NCI-H446 treated with DMSO at 0.1 percent for 48 hours (cell line): ENCODE measurements at places on chromosomes 2 and 18.

DNA sequence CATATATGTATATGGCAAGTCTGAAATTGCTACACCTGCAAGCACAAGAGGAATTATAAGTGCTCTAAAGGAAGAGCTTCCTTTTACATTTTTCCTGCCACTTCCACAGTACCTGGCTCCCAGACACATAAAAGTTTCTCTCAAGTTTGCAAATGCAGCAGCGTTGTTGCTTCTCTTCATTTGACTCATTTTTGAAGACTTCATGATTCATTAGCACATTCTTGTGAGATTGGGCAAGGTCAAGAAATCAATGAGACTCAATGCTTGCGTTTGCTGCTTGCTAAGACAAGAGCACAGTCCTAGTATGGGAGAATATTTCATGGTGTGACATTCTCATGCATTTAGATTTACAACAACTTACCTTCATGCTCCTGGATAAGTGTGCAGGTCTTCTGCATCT lies 42.6 kb upstream of the PDCL3 start:
- no peak for DNase-seq

GRCh38 chr2:232255033-232255432 lies 123.5 kb upstream of the ALPP start:
- no peak for DNase-seq

DNA sequence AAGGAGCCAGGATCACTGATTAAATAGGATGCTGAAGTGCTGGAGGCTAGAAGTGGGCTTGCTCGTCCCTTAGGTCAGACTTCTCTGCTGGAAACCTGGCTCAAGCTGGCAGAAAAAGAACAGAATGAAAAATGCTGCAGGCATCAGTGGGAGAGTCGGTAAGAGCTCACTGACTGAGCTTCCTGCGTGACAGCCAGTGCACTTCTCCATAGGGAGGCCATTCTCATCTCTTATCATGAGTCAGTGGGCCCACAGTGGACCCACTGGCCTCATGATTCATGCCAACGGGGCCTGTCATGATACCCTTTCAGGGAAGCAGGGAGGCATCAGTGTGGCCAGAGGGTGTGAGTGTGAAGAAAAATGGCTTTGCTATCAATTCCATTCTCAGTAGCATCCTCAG lies 498.2 kb downstream of the PTPRM start:
- no peak for DNase-seq

- peak; percentile 49 for DNase-seq
Observed at GRCh38 chr2:40213619-40214018, 238.3 kb downstream of the SLC8A1 start.

- no peak for DNase-seq
Observed at GRCh38 chr2:59233920-59234319, 992.8 kb upstream of the FANCL start.

DNA sequence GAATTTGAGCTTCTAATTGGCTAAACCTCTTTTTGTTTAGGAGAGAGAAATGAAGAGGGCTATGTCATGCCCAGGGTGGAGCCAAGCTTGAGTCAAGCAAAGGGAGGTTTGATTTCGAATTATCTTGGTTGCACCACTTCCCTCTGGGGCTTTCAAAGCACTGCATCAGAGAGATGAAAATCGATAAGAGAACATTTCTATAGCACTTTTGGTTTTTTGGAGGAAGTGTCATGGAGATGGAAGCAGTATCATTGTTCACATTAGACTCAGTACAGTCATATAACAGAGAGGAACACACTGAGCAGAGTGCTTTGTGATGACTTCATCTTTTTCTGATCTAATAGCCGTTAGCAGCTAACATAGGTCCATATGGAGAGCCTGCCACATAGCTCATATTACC lies 120.3 kb upstream of the UXS1 start:
- DNase-seq = no peak

- DNase-seq = peak; percentile 6
Observed at GRCh38 chr18:41266204-41266603, 688.8 kb upstream of the PIK3C3 start.

DNA sequence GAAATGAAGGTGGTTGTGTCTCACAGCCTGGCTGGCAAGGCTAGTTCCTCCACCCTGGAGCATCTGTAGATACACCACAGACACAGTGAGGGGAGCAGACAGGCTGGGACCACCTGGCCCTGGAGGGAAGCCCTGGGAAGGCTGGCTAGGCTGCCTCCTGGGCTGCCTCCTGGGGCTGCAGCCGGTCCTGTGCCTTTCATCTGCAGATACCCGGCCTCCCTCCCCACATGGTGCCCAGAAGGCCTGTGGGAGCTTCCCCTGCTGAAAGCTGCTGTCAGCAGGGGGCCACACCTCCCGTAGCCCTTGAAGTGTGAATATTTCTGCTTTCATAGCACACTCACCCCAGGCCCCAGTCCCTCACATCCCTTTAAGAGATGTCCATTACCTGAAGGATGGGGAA lies 37.6 kb downstream of the SDC1 start:
- no peak for DNase-seq

GRCh38 chr2:158984604-158985135 lies 16.2 kb downstream of the TANC1 start:
- peak; percentile 82 for DNase-seq

DNA sequence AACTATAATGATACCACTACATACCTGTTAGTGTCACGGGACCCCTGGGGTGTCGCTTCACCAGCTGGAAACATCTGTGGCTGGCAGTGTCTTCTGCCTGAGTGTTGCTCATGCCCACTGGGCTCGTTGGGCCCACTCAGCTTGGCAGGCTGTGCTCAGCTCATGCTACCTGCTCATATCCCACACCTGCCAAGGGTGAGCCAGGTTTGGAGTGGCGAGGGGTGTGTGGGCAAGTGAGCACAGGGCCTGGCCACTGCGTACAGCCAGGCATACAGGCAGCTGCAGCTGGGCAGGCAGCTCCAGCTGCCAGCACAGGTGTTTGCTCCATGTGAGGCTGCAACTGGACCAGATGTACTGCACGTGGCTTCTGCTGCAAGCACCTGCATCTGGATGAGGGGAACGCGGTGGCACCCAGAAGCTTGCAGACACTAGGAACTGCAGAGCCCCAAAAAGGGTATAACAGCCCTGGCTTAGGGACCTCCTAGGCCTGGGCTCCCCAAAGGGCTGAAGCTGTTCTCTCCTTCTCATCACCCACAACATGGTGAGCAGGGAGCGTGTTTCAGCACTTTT lies 70.1 kb downstream of the SUCLG1 start:
- DNase-seq = no peak

DNA sequence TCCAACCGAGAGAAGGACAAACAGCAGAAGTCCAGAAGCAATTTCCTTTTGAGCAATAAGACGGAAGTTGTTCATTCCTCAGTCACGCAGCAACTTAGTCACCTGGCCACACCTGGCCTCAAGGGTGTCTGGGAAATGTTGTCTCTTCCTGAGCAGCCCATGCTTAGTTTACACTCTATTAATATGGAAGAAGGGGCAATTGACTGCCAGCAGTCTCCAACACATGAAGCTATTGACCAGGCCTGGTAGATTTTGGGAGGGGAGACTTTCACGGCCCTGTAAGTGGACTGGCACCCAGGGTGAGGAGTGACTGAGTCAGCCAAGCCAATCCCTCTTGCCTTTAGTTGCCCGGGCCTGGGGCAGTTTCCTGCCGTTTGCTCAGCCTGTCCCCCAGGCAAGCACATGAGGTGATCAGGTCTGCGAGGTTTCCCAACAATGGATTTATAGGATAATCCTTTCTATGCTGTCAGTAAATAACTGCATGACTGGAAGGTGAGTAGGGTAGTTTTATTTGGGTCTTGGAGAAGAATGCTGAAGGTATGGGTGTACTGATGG lies 43.8 kb upstream of the PPP4R1 start:
- DNase-seq = no peak

DNA sequence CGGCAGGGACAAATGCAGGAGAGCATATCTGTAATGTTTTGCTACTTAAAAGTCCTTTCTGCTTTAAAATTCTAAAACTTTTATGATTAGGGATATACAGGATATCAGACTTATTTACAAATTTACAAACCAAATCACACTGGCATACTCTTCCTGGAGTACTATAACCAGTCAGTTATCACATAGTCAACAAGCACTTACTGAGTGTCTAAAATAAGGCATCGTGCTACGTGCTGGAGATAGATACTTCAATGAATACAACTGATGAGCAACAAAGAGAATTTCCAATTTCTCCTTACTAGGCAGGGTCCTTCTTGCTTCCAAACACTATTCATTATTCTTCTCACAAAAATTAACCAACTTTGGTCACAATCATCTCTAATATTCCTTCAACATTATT lies 113.5 kb downstream of the PLEKHM3 start:
- DNase-seq = no peak

DNA sequence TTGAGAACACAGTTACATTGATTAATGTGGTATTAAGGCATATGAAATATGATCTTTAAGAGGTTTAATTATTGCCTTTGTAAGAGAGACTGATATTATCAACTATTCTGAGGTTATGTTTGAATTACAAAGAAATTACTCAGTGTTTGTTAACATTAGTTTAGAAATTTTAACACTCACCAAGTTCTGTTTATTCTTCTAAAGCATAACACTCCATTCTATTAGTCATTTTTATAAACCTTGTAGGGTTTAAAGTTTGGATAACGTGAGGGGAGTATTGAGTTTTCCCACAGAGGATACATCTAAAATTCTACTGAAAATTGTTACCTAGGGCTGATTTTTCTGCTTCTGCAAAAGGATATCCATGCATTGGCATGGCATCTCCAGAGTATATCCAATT lies 7.7 kb downstream of the CCDC178 start:
- DNase-seq = no peak

GRCh38 chr2:120920454-120921148 lies 184.9 kb downstream of the GLI2 start:
- no peak for DNase-seq

DNA sequence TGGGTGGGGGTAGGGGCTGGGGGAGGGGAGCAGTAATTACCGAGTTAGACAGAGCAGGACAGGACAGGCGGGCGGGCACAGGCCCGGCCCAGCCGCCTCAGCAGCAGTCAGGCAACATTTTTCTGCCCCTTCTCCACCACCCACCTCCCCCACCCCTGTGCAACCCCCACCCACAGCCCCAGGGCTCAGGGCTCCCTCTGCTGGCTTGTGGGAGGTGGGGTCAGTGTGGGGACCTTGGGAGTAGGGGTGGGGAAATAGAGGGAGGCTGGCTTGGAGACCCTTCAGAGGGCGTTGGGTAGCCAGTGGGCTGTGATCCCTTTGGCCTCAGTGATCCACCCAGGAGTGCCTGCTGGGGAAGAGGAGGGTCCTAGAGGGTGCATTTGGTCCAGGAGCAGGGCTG lies 6.4 kb downstream of the WNT6 start:
- no peak for DNase-seq

- no peak for DNase-seq
Observed at GRCh38 chr2:15835991-15836688, 104.2 kb upstream of the MYCN start.

DNA sequence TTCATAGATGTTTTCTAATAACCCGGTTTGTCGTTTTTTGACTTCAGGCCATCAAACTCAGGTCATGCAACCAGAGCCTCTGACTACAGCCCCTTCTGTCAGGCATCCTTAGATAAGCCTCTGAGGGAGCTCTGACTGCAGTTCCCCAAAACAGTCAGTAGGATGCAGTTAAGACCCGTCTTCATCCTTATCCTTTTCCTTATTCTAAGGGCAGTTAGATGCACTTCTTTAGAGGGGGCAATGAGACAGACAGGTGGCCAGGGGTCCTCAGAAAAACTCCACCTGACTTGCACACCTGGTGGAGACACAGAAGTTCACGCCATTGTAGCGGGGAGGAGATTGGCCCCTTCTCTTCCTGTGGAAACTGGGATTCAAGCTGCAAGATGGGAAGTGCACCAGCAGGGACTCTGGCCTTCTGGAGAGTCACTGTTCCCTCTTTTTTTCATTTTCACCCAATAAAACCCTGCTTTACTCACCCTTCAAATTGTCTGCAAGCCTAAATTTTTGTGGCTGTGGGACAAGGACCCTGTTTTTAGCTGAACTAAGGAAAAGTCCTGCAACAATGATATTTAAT lies 104.8 kb upstream of the TFPI start:
- DNase-seq = no peak

DNA sequence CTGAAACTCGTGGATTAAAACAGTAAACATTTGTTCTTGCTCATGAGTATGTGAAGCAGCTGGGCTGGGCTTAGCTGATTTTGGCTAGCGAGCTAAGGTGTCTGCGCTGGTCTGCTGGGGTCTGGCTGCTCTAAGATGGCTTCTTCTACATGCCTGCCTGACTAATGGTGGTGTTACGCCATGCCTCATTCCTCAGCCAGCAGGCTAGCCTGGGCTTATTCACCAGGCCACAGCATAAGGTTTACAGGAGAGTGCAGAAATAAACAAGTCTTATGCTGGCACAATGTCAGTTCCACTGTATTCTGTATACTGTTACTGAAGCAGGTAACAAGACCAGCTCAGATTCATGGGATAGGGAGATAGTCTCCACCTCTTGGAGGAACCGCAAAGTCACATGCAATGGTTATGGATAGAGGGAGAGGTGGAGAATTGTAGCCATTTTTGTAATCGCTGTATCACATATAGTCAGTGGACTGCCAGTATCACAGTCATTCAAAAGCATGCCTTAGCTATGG lies 80.0 kb downstream of the RHBDD1 start:
- no peak for DNase-seq

- no peak for DNase-seq
Observed at GRCh38 chr2:96105152-96105915, 11.0 kb downstream of the ADRA2B start.

DNA sequence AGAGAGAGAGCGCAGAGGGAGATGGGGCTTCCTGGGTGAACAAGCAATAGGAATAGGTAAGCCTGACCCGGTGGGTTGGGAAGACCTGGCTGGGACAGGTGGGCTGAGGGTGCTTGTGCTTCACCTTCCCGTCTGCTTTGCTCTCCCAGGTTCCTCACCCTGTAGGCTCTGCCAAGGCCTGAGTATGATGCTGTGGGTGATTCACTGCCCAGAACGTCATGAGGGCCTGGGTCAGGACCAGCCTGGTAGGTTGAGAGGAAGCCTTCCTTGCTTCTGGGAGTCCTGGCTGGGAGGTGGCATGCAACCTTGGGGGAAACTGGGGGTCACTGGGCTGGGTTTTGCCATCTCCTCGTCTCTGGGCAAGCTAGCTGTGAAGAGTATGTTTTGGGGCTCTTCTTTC lies 220.2 kb upstream of the APCDD1 start:
- no peak for DNase-seq

- no peak for DNase-seq
Observed at GRCh38 chr2:144518748-144519596, 947 bp downstream of the ZEB2 start.

DNA sequence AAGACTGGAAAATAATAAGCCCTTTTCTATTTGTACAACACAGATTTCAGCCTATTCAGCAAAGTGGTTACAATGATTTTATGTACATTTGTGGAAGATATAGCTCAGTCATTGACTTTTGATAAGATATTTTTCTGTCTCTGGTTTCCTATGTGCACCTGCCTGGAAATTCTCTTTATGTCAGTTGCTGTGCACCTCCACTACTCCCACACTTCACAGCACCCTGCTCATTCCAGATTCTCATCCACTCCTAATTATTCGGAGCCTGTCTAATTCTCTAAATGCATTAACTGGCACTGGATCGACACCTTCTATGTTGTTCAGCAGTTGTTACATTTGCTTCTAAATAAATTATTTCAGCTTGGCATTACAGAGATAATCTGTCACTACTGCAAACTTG lies 275.1 kb upstream of the RND3 start:
- DNase-seq = no peak
